ENCODE measurements at places on chromosomes 6 and 20.

DNA sequence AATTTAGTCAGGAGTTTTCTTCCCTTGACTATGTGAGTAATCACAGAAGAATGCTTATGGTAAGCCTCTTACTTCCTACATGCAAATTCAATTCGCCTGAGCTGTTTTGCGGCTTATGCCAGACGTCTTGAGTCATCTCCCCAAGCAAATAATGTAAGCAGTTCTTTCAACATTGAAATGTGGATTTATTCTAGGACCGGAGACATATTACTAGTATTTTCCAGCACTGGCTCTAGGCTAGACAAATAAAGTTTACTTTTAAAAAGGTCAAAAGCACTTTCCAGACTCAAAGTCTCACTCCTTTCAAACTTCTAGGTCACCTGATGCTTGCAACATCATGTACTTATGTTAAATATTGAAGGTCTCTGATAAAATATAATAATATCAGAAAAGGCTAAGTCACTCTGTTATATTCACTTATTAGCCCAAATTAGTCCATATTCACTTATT lies 38.1 kb upstream of the NOX3 start:
- DNase-seq: no peak

GRCh38 chr20:12207875-12208274 lies 290.2 kb downstream of the BTBD3 start:
- DNase-seq: peak; percentile 42

DNA sequence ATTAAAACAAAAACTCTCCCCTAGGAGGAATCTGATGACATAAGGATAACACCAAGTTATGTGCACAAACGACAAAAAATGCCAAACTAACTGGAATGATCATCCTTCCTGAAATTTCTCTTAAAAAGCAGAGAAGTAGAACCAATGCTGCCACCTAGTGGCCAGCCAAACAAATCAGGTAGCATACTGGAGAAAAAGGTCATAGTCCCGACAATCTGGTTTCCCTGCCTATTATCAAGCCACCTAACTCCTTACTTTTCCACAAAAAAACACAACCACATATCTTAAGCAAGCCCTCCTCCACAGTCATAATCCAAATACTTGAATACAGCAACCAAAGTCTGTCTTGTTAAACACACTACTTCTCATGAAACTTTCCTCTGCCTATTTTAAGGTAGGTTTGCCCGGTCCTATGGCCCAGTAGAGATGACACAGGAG lies 5.3 kb downstream of the OARD1 start:
- peak; percentile 83 for DNase-seq

- DNase-seq: no peak
Measured at GRCh38 chr6:133609415-133610226, 279.3 kb upstream of the TCF21 start.

GRCh38 chr20:7540923-7541322 lies 399.3 kb downstream of the HAO1 start:
- DNase-seq: no peak

DNA sequence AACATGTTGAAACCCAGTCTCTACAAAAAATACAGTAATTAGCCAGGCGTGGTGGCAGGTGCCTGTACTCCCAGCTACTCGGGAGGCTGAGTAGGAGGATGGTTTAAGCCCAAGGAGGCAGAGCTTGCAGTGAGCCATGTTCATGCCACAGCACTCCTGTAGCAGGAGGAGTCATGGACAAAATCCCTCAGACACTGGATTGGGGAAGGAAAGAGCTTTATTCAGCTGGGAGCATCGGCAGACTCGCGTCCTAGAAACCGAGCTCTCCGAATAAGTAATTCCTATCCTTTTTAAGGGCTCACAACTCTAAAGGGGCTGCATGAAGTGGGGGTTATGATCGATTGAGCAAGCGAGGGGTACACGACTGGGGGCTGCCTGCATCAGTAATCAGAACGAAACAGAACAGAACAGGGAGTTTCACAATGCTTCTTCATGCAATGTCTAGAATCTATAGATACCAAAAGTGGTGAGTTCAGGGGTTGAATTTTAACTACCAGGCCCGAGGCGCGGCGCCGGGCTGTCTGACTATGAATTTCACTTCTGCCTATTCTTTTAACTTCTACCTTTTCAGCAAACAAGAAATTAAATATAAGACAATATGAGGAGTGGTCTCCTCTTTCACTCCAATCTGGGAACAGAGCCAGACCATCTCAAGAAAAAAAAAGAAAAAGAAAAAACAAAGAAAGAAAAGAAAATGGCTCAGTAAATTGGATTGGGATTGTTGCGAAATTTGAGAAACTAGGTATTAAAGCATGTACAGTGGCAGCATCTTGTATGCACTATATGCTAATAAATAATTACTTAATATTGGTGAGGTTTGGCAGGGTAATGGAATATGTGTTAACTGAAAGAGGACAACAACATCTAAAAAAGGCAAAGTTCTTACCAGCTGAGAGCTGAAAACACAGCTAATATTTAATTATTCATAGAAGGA lies 23.6 kb downstream of the HMGN4 start:
- DNase-seq: peak; percentile 14

DNA sequence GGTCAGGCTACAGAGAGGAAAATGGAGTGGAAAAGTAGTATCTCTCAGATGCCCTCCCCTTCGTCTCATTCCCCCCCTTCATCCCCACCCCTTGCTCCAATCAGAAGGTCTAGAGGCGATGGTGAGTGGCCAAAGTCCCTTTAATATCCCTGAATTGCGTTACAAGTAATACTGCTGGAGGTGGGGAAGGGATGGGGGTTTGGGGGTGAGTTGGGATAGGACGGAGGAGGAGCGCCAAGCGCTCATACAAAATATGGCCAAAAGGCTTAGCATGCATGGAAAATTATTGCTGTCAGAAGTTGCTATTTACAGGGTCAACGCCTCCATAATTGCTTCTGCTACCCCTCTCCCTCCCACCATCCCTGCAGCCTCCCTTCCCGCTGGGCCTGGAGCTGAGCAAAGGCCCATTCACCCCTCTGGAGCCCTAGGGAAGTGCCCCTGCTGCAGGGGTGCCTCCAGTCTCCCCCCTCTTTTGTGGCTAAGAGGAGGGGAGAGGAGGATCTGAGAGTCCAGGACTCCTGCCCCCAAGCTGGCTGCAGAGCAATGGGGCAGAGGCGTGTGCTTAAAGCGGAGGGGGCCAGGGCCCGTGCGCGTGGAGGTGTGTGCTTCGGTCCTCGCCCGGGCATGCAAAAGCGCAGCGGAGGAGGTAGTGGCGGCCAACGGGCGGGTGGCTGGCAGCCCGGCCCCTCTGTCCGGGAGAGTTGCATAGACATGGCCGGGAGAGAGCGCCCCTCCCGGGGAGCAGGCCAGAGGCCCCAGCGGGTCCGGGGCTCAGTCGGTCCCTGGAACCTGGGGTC lies 8.7 kb upstream of the SRXN1 start:
- no peak for DNase-seq

GRCh38 chr6:135012349-135012748 lies 42.3 kb downstream of the HBS1L start:
- no peak for DNase-seq

DNA sequence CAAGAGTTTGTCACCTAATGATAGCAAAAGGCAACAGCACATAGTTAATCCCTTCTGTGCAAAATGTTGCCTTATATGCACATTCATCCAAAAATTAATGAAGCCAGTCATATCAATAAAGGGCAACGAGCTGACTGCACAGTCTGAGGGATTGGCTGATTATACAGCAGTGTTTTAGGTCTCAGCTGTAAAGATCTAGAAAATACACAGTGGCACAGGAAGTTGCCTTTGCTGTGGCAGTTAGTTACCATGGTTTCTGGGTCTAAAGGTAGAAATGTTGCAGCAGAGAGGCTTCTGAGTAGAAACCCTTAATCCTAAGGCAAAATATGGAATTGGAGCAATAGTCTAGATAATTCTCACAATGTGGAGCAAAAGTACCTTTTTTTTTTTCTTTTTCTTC lies 89.7 kb downstream of the SMPDL3A start:
- no peak for DNase-seq

- no peak for DNase-seq
Measured at GRCh38 chr20:50898475-50898874, 32.8 kb downstream of the ADNP start.

DNA sequence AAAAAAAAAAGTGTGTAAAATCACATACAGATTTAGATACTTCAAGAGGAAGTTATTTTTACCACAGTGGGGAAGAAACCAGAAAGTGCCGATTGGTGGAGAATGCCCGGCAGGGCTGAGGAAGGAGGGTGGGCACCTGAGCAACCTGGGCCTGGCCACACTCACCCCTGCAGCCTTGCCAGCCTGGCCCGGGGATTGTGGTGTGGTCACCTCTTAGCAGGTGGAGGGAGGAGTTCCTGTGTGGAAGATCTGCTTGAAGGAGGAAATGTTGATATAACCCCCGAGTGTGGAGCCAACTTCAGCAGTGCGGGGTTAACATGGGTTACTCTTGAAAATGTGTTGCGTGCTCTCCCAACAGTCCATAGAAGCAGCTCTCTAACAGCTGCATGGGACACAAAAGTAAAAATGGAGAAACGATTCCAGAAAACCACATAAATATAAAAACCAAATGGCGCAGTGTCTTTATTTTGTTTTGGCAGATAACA lies 14.7 kb downstream of the UST start:
- DNase-seq: no peak

GRCh38 chr6:128663238-128663637 lies 142.8 kb upstream of the PTPRK start:
- DNase-seq: no peak

DNA sequence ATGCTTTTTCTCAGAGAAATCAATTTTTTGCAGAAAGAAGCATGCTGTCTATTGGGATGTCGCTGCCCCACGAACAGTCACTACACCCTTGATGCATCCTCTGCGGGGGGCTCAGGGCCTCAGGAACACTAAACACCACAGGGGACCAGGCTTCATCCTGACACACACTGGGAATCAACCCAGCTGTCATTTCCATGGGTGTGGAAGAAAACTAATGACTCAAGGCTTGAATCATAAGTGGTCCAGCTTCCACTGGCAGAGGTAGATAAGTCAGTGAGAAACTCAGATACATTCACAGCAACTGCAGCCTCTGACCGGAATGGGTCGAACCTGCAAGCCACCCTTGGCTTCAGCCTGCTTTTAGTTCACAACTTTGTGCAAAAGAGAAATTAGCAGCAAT lies 81.3 kb upstream of the SPTLC3 start:
- no peak for DNase-seq

DNA sequence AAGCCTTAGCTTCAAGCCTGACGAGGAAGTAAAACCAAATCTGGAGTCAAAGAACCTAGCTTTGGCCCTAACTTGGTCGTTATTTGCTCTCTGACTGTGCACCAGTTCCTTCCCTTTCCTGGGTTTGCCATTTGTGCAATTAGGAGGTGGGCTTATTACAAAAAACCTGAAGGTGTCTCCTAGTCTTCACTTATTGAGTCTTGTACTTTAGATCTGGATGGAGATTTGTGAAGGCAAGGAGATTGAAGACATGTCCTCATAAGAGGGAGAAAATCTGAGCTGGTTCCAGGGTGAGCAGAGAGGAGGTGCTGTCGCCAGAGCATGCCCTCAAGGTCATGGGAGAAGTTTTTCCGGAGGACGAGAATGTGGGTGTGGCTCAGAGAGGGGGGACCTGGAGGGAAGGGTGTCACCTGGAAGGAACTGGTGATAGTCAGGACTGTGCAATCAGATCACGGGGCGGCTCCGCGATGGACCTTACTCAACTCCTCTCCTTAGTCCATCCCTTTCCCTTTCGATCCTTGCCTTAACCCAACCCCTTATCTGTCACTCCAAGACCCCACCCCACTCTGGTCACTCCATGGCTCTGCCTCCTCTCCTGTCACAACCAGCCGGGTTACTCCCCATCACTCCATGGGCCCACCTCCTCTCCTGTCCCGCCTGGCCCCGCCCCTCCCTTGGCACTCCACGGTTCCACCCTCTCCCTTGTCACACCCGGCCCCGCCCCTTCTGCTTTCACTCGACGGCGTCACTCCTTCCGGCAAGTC lies 588 bp upstream of the ACSS2 start:
- peak; percentile 96 for DNase-seq

- DNase-seq: no peak
Measured at GRCh38 chr6:131758920-131759319, 48.1 kb upstream of the CTAGE9 start.

DNA sequence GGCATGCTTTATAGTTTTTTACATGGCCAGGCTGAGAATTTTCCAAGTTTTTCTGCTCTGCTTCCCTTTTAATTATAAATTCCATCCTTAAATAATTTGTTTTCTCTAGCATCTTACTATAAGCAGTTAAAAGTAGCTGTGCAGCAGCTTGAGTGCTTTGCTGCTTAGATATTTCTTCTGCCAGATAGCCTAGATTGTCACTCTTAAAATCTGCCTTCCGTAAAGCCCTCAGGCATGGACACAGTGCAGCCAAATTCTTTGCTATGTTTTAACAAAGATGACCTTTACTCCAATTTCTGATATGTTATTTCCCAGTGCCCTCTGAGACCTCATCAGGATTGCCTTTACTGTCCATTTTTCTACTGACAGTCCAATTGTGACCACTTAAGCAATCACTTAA lies 92.6 kb upstream of the SGK1 start:
- no peak for DNase-seq

DNA sequence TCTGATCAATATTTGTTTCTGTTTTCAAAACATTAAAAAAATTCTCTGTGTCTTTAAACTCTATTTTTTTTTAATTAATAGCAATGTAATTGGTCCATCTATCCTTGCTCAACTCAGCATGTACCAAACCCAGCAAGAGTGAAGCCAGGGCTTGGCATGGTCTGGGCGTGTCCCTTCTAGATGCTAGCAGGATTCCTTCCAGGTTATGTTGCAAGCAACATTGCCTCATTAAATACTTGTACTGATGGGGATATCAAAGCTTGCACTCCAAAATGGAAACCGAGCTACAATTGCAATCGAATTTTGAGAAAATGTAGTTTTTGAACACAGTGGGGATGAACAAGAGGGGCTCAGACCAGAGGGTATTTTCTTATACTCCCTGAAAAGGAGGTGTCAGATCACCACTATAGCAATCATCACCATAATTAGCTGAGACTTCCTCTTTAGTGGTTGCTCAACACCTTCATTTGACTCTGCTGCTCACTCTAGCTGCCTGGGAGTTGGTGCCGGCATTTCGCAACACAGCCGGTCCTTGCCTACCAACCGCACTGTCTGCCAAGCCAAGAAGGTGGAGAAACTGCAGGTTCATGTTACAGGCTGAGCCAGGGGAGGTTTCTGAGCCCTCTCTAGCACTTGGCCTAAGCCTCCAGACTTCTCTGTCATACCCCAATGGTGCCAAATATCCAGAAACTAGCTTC lies 67.8 kb upstream of the RALGAPA2 start:
- peak; percentile 83 for DNase-seq

DNA sequence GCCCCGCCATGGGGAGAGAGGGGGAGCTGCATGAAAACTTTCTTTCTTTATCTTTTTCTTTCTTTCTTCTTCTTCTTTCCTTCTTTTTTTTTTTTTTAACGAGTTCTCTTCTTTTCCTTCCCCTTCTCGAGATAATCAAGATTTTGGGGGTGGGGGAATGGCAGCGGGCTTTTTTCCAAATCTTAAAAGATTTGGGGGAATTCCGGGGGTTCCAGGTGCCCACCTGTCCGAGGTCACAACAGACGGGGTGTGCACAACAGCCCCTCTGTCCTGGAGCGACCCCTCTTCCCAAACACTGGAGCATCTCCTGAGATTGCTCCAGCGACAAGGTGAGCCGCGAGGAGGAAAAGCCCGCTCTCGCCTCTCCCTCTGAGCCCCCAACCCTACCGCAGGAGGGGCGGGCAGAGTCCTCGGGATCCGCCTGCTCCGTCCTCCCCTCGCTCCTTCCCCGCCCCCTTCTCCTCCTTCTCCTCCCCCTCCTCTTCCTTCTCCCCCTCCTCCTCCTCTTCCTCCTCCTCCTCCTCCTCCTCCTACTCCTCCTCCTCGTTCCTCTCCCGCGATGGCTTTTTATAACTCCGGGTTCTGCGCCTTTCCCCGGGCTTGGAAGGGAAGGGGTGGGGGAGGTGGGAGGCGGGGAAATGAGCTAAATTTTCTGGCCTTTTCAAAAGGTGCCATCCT lies 689 bp upstream of the KCNB1 start:
- no peak for DNase-seq

GRCh38 chr20:63003546-63003945 lies 3.2 kb downstream of the BHLHE23 start:
- DNase-seq: no peak
